ENCODE measurements at places on chromosomes 3 and 15. TPM values are rescaled to one million over a fixed set of nuclear protein-coding genes. Genes with fewer than 3 reads are reported as not detected.
A peak's percentile ranks its signal among the peaks of the same experiment; 100 is the strongest.

- no peak for DNase-seq
Measured at GRCh38 chr3:134146666-134147065, 104.0 kb downstream of the RYK start.

Gene CPB1
- 0.90 TPM for polyA plus RNA-seq

DNA sequence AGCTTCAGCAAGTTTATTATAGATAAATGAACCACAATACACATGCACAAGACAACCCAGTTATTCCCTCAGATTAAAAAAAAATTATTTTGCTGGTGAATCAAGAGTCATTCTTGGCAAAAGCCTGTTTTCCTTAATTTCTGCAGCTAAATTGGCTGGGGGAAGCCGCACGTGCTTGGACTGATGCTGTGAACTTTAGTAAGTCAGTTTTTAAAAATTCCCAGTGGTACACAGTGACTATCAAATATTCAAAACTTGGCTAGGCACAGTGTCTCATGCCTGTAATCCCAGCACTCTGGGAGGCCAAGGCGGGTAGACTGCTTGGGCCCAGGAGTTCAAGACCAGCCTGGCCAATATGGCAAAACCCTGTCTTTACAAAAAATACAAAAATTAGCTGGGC is 23.9 kb downstream of the EHD4 start:
- DNase-seq: no peak

DNA sequence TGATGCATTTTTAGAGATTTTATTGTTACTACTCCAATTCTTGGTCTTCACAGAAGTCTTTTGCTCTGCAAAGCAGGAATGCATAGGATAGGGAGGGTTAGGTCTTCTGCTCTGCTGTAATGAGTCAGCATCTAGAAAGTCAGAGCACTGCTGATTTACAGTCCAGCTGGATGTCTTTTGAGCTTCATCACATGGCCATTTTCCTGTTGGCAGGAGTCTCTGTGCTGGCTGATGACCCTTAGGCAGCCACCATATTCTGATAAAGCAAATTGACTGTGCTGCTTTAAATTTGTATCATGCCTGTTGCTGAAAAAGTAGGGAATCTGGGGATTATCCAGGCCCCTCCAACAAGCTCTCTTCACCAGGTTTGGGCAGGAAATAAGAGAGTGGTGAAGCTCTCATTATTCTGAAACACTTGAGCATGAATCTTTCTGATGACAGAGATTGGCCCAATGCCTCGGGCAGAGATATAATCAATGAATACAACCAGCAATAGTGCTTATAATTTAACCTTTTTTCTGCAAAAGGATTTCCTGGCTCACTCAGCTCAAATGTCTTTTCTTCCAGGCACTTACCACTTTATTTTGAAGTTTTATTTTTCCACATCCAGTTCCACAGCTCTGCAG is 9.7 kb upstream of the CRBN start:
- no peak for DNase-seq

Gene SERPINI2
- 1.9 TPM for polyA plus RNA-seq

Gene TMCC1
- polyA plus RNA-seq: 25.3 TPM

DNA sequence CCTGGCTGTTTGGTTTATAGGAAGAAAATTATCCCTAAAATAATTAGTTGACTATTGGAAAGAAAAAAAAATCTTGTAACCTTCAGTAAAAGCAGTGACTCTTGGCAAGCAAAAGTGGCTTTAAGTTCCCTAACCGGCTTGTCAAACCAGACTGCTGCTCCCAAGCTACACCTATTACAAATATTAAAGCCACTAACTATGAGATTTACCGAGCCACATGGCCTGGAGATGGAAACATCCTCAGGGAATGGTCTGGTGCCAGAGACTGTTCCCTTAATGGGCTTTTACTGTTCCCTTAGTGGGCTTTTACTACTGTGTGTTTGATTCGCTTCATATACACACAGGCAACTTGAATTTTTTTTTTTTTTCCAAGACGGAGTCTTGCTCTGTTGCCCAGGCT is 35.9 kb upstream of the ZNF774 start:
- DNase-seq: no peak

- DNase-seq: peak; percentile 36
Measured at GRCh38 chr15:94749811-94750617, 518.7 kb downstream of the MCTP2 start.

Gene XPC
- polyA plus RNA-seq: 57.9 TPM

DNA sequence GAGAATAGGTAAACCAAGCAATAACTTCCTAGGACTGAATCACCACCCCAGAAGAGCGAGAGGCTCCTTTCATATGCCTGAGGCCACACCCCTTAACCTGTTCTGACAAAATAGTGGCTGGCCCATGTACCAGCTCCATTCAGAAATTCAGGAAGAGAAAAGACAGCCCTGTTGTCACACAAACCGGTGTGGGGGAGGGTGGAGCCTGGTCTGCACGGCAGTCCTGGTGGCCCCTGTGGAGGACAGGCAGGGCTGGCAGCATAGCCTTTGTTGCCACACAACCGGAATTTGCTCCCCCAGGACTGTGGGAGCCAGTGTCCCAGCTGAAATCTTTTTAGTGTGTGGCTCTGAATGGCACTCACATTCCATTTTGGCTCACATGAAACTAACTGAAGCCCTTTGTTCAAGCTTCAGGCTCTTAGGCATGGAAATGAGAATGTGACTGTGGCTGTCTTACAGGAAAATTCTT is 23.8 kb downstream of the RLBP1 start:
- peak; percentile 28 for DNase-seq

DNA sequence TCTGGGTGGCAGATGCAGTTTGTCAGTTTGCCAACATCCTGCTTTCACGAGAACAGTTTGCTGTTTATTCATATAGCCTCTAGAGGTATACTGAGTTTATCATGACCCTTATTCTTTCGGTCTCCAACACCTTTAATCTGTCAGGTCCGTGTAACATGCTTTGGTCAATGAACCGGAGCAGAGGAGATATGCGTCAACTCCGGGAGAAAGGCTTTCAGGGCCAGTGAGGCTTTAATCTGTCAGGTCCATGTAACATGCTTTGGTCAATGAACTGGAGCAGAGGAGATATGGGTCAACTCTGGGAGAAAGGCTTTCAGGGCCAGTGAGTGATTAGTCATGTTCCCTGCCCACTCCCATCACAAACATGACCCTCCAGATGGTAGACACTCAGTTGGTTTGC is 16.9 kb upstream of the GPD1L start:
- DNase-seq: no peak

Gene STRIT1
- 1.5 TPM for polyA plus RNA-seq

DNA sequence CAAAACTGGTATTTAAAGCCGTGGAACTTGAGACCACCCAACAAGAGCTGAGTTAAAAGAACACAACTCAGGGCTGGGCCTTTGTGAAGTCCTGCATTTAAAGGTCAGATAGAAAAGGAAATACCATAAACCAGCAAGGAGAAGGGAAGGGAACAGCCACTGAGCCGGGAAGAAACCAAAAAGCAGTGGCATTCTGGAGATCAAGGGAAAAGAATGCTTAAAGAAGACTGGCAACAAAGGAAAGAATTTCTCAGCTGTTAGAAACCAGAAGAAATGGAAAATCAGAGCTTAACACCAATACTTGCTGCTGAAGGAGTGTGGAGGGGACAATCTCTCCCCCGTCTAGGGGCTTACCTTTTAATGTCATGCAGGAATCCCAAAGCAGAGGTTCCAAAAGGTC is 247.4 kb upstream of the CHRNA7 start:
- DNase-seq: no peak

- DNase-seq: no peak
Measured at GRCh38 chr3:49471856-49472495, 1.9 kb downstream of the DAG1 start.

GRCh38 chr3:50415061-50415460 is 55.7 kb upstream of the TMEM115 start:
- no peak for DNase-seq
